Fibroblast of villous mesenchyme (primary cell): ENCODE measurements at places on chromosomes 12 and 14. TPM values are rescaled to one million over a fixed set of nuclear protein-coding genes. Genes with fewer than 3 reads are reported as not detected.
A peak's percentile ranks its signal among the peaks of the same experiment; 100 is the strongest.

DNA sequence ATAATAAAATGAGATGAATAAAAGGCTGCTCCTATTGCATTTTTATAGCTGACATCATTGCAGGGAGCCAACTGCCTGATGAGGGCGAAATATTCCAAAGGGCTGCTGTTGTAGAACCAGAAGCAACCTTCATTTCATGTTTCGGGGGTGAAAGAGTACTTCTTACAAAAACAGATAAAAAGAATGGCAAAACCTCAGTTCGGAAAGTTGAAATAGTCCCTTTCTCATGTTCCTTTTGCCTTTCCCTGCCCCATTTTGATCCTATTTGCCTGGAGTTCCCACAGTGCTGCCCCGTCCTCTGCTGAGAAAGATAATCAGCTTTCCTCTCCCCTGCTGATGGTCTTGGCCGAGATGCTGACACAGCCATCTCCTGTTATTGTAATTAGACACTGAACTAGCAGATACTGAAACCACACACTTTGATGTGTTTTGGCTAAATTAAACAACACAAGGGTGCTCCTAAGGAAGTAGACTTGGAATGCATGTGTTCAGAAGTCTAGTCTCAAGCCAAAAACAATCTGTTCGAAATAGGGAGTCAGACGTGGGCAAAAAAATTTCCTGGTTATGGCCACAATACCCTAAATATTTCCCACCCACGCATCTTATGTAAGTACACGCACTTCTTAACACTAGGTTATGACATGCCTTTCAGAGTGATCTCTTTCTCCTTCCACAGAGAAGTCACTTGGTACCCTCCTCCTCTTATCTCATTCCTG is 117.2 kb downstream of the PPM1H start:
- DNase-seq, result peak; percentile 71

DNA sequence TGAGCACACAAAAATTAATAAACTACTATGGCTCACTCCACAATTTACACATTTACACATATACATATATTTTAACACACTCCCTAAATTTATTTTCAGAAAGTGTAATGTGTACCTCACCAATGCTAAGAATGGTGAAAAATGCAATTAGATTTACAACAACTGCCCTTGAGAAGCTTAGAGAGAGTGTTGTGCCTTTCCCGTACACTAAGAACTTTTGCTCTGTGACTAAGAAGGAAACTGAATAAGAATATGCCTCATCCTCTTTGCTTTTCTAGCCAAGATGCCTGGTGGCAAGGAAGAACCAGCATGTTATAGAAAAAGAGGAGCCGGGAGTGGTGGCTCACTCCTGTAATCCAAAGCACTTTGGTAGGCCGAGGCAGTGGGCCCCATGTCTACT is 62.3 kb downstream of the SINHCAF start:
- no peak for DNase-seq

GRCh38 chr12:96112733-96113132 is 77.3 kb upstream of the LTA4H start:
- no peak for DNase-seq

GRCh38 chr12:72734581-72734980 is 462.4 kb downstream of the TRHDE start:
- DNase-seq, result no peak

- no peak for DNase-seq
Observed at GRCh38 chr12:61870658-61871484, 389.3 kb upstream of the USP15 start.

- no peak for DNase-seq
Observed at GRCh38 chr14:63992858-63993257, 140.1 kb downstream of the SYNE2 start.

DNA sequence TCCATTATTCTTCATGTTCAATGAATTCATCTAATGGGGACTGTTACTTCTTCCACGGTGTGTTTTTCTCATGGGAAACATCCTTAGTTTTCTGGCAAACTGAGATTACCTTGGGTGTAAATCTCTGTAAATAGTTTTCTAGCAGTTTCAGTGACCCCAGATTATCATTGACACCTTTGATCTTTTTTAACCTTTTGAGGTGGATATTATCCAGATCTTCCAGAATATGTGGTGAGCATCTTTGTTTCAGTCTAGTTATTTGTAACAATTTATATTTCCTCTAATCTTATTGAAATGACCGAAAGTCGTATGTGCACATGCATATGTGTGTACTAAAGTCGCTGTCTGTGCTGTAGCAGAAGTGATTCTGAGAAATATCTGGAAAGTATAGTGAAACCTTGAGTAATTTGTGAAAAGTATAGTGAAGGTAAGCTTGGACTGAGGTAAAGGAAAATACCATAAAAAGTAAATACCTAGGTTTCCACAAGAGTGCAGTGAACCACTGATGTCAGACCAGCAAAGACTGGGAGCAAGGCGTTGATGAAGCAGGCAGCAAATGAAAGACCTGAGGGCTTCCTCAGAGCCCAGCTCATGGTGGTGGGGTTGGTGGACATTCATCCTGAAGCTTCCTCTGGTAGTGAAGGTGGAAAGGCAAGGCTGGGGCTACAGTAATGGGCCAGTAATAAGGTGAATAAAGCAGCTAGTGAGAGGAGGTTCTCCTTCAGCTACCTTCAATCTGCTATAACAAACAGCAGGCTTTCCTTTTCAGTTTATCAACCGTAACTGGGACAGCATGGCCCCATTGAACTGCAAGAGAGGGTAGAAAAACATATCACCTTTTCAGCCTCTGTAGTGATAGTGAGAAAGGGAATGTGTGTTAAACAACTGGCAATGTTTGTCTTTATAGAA is 480.2 kb upstream of the FBXO33 start:
- no peak for DNase-seq

DNA sequence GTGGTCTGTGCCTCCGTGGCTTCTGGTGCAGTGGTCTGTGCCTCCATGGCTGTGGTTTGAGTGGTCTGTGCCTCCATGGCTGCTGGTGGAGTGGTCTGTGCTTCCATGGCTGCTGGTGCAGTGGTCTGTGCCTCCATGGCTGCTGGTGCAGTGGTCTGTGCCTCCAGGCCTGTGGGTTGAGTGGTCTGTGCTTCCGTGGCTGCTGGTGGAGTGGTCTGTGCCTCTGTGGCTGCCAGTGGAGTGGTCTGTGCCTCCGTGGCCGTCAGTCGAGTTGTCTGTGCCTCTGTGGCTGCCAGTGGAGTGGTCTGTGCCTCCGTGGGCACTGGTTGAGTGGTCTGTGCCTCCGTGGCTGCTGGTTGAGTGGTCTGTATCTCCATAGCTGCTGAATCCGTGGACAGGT is 10.1 kb downstream of the SELPLG start:
- no peak for DNase-seq

DNA sequence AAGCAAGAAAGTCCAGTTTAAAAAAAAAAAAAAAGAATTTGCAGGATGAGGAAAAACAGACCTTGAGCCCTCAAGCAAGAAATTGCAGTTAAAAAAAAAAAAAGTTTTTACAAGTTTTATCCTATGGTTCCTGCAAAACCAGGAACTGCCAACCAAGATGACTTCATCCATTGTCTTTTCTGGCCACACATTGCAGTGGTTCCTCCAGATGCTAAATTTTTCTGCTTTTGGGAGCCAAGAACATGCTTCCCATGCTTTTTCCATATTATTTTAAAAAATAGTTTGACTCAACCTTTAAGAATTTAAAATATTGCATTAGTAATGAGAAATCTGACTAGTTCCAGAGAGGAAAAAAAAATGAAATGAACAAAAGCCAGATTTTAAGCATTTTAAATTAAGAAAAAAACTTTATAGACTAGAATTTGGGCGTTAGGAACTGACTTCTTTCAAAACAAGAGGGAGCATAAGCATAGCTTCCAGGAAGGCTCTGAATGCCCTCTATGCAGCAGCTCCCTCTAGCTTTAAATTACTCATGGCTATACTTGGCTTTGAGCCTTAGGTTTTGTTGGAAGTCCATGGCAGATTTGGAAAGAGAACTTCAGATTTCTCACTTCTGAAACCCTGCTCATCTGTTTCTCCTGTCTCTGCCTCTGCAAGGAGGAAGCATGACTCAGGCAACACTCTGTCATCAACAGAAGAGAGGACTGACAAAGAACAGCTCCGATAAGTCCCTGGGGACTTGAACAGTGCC is 124.5 kb downstream of the GPR65 start:
- DNase-seq, result peak; percentile 33

GRCh38 chr14:101499080-101499479 is 62.2 kb upstream of the DIO3 start:
- no peak for DNase-seq

GRCh38 chr12:124940393-124941169 is 26.1 kb upstream of the UBC start:
- DNase-seq, result peak; percentile 93

GRCh38 chr12:16726879-16727278 is 120.9 kb upstream of the LMO3 start:
- no peak for DNase-seq

DNA sequence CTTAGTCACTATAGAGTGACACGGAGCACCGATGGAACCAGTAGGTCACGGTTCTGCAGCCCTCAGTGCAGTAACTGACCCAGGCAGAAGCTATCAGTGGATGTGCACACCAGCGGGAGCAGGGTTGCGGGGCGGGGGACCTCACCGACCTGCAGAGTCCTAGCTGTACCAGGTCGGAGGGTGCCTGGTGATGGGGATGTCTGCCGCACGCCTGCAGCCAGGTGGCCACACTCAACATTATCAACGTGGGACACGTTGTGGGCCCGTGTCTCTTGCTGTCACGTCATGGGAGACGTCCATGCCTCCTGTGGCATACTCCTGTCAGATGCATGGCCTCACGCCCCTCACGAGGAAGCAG is 55.2 kb downstream of the ADGRD1 start:
- DNase-seq, result no peak

GRCh38 chr14:84446250-84446649 is 1083.7 kb upstream of the FLRT2 start:
- no peak for DNase-seq

DNA sequence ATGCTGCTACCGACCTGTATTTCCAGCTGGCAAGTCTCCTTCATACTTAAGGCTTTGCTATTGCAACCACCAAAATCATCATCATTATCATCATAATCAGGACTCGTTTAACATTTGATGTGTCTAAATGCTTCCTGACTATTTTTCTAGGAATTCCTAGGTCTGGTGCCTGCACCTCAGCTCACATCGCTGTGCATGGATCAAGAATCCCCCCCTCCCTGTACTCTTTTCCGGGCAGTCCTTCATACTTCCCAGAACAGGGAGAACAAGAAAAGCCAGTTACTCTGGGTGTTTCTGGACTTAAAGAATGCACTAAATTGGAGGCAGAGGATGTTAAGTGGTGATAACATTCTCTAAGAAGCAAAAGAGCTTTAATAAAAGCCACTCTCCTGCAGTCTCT is 9.4 kb downstream of the ERP27 start:
- no peak for DNase-seq

DNA sequence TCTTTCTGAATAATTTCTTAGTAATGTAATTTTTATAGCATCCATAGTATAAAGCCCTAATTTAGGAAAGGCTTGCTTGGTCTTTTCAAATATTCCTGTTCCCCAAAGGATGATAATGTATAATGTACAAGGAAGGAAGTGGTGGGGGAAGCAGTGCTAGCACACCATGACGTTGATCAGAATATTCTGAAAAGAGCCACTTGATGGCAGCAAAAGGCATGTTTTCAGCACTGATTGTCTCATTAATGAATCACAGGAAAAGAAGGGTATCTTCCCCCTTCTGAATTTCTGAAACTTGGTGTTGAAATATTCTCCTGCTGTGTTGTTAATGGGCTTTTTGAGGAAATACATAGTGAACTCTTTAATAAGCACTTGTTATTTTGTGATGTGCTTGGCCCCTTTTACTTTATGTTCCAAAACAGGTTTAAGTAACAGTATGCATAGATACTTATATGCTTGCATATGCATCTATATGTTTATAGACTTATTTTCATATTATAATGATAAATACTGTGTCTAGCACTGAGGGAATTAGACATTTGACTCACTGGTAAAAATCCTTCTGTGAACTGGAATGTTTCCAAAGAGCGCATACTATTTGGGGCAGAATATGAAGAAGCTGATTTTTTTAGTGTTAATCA is 122.0 kb downstream of the TMEM117 start:
- DNase-seq, result peak; percentile 34

DNA sequence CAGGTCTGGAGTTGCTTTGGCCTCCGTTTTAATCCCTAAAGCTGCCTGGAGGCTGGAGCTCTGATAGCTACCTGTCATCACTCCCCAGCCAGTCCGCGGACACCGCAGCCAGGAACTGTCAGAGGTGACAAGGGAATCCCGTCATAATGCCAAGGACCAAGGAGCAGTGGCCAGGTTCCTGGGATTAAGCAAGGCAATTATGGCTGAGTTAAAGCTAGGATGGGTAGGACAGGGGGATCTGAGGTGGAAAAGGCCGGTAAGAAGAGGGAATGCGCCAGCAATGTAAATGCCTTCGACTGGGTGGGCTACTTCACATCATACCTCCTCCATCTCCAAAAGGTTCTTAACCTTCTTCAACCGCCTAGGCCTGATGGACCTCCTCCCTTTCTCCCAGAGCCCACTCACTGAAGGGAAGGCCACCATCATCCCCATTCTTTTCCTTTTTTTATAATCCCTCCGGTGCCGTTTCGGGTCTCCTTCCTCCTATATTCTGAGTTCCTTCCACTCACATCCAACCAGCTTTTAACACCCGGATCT is 1.9 kb downstream of the PPP1R3E start:
- DNase-seq, result peak; percentile 30

GRCh38 chr12:75836533-75836932 is 195.0 kb downstream of the PHLDA1 start:
- DNase-seq, result no peak

GRCh38 chr14:30252151-30252550 is 306.8 kb upstream of the G2E3 start:
- no peak for DNase-seq

DNA sequence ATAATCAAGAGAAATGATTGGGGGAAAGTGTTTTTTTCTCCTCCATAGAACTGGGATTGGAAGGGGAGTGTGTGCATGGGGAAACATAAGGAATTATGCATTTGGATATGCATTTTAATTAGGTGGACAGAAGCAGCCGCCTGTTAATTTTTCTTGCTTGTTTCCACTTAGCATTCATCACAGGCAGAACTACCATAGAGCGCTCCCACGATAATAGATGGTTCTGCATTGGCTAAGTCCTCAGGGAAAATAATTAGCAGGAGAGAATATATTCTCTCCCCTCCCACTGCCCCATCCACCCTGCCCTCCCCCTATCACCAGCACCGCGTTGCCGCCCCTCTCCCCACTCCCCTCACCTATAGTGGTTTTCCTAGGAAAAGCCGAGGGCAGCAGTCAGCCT is 11.4 kb downstream of the DPF3 start:
- DNase-seq, result no peak

- DNase-seq, result peak; percentile 44
Observed at GRCh38 chr12:18320036-18320617, 58.8 kb downstream of the PIK3C2G start.

- DNase-seq, result no peak
Observed at GRCh38 chr14:36996857-36997590, 175.4 kb downstream of the SLC25A21 start.

GRCh38 chr14:64444140-64444539 is 21.2 kb upstream of the AKAP5 start:
- DNase-seq, result no peak

TRMT61A gene
- total RNA-seq, result 8.2 and 9.7 TPM in 2 replicates

REP15 gene
- total RNA-seq, result 0.86 and 1.3 TPM in 2 replicates

ZNF891 gene
- total RNA-seq, result 0.86 and 0.97 TPM in 2 replicates

RASSF9 gene
- 0.32 and 0.43 TPM in 2 replicates for total RNA-seq

MYBPC1 gene
- not detected in 2 replicates for total RNA-seq

IL22 gene
- not detected in 2 replicates for total RNA-seq

ITGA7 gene
- total RNA-seq, result 1.3 TPM in 2 replicates

RFX4 gene
- total RNA-seq, result not detected in 2 replicates

FSCB gene
- under 0.01 TPM in 1 of 2 replicates, not detected in the other for total RNA-seq

CCDC198 gene
- not detected in 2 replicates for total RNA-seq

FAIM2 gene
- 3.0 and 3.9 TPM in 2 replicates for total RNA-seq

RPL10L gene
- 0.43 TPM in 1 of 2 replicates, not detected in the other for total RNA-seq

SLC41A2 gene
- total RNA-seq, result 13.2 and 16.8 TPM in 2 replicates

MORN3 gene
- total RNA-seq, result 0.32 TPM in 1 of 2 replicates, not detected in the other

HOXC12 gene
- total RNA-seq, result under 0.01 TPM in 2 replicates

DLK1 gene
- not detected in 2 replicates for total RNA-seq
